NT2/D1 (cell line): ENCODE measurements at places on chromosomes 7 and 10.

GRCh38 chr7:94056796-94057207 is 52.6 kb upstream of the BET1 start:
- peak; percentile 44 for DNase-seq

- DNase-seq = no peak
Observed at GRCh38 chr10:125144693-125145623, 15.4 kb downstream of the CTBP2 start.

GRCh38 chr7:46810986-46811385 is 770.9 kb downstream of the TNS3 start:
- no peak for DNase-seq

DNA sequence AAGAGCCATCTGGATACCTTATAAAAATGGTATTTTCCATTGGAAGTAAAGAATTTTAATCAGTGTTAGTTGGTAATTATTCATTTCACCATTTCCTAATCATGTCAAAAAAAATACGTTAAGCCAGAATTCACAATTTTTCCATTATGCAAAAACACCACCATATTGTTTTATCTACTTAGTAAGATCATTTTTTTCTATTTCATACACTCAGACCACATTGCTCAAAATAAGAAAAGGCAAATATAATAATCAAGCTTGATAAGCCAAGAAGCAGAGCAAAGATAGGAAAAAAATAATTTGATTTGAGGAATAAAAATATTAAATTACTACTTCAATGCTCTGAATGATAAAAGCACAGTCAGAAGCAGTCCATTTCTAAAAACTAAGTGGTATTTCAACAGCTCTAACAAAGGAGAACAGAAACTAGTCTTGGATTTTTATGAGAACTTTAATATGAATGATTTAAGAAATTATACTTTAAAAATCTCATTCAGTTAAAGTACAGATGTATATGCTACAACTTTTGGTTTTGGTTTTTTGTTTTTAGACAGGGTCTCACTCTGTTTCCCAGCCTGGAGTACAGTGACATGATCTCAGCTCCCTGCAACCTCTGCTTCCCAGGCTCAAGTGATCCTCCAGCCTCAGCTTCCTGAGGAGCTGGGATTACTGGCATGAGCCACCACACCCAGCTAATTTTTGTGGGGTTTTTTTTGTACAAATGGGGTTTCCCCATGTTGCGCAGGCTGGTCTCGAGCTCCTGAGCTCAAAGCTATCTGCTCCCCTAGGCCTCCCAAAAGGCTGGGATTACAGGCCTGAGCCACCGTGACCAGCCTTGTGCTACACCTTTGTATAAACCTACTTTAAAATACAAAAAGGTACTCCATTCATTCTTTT is 46.6 kb downstream of the LRRN3 start:
- DNase-seq = no peak

DNA sequence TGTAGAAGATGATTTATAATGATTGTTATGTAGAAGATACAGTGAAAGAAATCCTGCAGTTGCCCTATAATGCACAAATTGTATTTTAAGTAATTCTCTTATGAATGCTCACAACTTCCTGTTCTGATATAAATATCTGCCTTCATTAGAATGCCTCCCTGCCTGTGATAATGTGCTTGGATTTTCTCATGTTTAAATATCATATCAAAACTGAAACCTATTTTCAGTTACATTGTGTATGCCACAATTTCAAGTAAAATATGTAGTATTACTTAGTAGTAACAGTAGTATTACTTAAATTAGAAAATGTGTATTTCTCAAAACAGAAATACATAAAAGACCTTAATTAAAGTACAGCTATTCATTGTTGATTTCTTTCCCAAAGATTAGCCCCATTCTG is 41.1 kb upstream of the TFEC start:
- no peak for DNase-seq
